Stimulated activated CD8-positive, alpha-beta memory T cell treated with anti-CD3 and anti-CD28 coated beads, Interleukin-15, amount 100 ng/mL, for 24 hours (primary cell): ENCODE measurements at places on chromosomes 2 and 18.

GRCh38 chr2:120867290-120868241 is 131.9 kb downstream of the GLI2 start:
- DNase-seq, result no peak

DNA sequence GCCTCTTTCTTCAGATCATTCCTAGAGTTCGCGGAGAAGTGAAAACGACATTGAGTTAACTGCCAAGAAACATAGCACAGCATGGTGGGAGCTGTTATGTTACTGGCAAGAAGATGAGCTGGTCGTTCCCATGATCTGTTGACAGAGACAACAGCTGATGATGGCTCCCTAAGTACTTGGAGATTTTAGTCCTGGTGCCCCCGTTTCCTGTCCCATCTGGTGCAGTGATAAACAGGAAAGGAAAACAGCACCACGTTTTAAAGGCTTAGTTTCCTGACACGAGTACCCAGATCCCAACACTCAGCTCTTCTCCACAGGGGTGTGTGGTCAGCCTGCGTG is 56.4 kb upstream of the KCNG2 start:
- no peak for DNase-seq

GRCh38 chr2:98121149-98121548 is 34.2 kb downstream of the VWA3B start:
- no peak for DNase-seq

DNA sequence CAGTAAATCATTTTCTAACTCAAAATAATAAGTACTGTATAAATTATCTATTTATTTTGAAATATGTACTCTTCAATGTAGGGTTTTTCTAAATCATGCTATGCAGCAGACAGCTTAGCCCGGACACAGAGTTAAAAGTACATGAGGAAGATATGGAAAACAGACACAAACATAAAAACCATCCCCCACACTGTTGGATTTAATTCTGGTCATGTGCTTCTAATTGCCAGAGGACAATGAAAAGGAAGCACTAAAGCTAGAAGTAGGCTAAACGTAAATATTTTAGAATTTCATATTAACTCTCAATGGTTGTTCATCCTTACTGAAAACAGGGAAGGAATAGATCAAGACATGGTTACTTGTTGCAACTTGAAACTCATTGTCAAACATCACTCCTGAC is 420.7 kb downstream of the ERBB4 start:
- DNase-seq, result no peak

DNA sequence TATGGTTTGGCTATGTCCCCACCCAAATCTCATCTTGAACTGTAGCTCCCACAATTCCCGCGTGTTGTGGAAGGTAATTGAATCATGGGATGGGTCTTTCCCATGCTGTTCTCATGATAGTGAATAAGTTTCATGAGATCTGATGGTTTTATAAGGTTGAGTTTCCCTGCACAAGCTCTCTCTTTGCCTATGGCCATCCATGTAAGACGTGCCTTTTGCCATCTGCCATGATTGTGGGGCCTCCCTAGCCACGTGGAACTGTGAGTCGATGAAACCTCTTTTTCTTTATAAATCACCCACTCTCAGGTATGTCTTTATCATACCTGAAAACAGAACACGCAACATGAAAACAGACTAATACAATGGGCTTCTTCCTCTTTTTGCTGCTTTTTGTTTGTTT is 11.2 kb upstream of the C1D start:
- no peak for DNase-seq

DNA sequence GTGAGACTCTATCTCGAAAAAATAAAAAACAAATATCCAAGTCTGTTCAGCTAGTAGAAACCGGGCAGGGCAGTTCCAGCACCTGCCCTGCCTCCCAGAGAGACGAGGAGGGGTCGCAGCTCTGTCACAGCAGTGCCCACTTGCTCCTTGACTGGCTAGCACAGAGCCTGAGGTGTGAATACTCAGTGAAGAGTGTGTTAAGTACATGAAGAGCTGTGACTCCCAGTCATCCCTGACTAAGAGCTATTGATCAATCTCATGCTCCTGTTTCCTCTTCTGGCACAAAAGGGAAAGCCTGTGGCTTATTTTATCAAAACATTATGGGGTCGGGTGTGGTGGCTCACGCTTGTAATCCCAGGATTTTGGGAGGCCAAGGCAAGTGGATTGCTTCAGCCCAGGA is 83.0 kb upstream of the FZD7 start:
- DNase-seq, result no peak

DNA sequence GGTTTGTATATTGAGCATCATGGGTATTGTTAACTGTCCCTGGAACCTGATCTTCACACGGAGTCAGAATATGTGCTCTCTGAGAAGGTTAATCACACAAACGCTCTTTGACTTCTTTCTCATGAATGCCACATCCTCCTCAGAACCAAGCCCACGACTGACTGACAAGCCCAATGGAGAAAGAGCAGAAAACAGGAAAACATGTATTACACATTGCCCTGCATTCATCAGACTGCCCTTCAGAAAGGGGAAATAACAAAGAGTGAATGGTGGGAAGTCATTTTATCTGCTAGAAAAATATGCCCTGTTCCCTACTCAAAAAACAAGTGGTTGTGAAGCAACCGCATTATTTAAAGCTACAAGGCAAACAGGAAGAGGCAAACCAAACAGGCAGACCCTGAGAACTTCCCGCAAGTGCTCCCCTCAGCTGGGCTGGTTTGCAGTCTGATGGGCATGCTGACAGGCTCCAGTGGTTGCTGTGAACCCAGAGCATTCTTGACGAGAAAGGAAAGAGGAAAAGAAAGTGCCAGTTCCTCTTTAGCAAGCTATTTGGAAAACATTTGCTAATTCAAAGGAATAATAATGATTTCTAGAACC is 172.9 kb upstream of the SETBP1 start:
- no peak for DNase-seq

- no peak for DNase-seq
These were observed 17.2 kb upstream of the MAL start for GRCh38 chr2:95008306-95008705.

GRCh38 chr18:43789234-43790000 is 512.1 kb upstream of the SYT4 start:
- no peak for DNase-seq

GRCh38 chr2:134348239-134348638 is 94.4 kb downstream of the MGAT5 start:
- DNase-seq, result no peak

- DNase-seq, result no peak
These were observed 123.2 kb upstream of the FZD5 start for GRCh38 chr2:207892716-207893402.

DNA sequence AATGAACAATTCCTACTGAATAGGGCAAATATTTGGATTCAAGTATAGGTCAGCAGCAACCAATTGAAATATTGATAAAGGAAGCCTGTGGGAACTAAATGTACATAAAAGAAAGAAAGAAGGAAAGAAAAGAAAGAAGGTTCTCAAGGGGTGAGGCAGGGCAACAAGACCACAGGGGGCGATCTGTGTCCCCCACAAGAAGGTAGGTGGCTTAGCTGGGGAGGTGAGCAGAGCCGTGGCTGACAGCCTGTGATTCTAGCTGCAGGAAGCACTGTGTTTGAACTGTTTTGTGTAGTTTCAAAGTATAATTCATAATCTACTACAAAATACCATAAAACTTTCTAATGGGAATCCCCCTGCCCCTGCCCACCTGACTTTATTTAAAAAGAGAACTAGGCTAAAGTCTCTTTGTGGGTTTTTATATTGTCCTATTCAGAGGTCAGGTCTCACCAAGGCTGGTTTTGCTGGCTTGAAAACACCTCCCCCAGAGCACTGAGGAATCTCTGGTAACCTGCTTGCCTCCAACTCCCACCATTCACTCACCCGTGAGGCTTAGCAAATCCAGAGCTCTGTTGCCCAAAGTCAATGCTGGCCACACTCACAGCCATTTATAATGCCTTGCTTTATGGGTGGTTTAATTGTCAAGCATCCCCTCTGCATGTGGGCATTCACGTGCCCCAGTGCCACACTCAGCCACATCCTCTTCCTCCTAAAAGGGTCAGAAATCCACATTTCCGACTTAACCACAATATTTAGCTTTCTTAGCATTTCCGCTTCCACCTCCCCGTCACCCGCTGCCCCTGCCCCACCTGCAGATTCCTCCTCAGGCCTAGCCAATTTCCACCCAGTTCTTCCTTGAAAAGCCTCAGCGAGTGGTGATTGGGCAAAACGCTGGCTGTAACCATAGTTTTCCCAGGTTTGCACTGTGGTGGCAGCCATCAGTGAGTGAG is 36.4 kb upstream of the LMAN1 start:
- no peak for DNase-seq

- no peak for DNase-seq
These were observed 559.3 kb upstream of the TNP1 start for GRCh38 chr2:217419055-217419671.

GRCh38 chr2:128292599-128293425 is 25.9 kb downstream of the HS6ST1 start:
- DNase-seq, result no peak
